A549 (cell line): ENCODE measurements at places on chromosomes 7 and 10. TPM values are rescaled to one million over a fixed set of nuclear protein-coding genes. Genes with fewer than 3 reads are reported as not detected.

DNA sequence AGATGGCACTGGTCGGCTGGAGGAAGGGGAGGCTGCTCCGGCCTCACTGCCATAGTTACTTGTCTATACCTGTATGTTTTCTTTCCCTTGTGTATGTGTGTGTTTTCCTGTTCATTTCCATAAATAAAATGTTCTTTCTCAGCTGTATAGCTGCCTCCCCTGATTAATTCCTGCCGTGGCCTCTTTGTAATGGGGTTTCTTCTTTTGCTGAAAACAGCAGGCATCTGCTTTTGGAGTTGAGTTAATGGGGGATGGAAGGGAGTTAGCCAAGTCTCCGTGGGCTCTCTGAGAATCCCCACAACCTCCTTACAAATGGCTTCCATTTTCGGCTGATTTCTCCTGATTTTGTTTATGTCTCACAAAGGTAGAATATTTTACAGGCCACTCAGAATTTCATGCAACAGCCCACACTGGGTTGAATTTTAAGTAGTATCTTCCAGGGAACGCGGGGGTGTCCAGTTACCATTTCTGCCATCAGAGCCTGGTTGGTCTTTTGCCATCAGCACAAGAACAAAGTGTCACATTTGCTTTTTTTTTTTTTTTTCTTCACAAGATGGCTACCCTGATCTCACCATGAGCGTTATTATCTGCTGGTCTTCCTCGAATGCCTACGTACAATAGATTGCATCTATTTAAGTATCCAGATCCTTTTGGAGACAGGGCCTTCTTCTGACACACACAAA lies 88.1 kb upstream of the NRP1 start:
- no peak for DNase-seq

DNA sequence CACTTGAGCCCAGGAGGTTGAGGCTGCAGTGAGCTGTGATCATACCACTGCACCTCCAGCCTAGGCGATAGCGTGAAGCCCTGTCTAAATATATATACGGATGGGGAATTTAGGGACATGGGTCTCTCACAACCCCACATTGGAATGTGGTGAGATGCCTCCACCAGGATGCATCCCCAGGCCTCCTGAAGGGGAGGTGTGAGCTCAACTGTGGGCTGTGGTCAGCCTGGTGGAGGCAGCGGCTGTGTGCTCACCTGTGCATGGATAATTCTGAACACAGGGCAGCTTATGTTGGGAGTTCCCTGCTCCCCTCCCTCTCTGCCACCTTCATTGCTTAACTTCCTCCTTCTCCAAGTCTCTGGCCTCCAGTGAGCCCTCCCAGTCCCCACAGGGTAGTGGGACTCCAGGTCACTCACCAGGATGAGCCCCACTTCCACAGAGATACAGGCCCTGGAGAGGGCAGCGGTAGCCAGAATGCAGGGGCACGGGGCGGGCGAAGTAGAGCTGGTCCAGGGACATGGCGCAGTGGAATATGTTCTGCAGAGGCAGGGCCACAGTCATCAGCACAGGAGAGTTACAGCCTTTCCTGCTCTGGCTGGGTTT lies 30.4 kb downstream of the PYROXD2 start:
- DNase-seq = no peak

DNA sequence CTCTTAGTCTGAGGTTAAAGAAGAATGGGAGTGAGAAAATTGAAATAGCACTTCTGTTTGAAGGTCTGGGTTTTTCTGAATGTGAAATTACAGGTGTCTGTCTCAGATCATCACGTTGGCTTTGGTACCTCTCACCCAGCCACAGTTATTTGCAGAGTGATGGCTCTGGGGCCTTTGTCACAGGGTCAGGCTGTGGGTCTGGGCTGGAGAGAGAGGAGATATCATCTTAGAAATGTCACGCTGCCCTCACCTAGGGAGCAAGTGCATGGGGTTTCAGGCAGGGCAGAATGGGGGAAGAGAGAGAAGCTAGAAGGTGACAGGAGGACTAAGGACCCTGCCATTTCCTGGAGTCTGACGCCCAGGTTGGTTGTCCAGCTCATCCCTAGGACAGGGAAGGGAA lies 127.2 kb downstream of the CFAP58 start:
- no peak for DNase-seq

GRCh38 chr10:69741252-69741651 lies 60.5 kb upstream of the COL13A1 start:
- no peak for DNase-seq

DNA sequence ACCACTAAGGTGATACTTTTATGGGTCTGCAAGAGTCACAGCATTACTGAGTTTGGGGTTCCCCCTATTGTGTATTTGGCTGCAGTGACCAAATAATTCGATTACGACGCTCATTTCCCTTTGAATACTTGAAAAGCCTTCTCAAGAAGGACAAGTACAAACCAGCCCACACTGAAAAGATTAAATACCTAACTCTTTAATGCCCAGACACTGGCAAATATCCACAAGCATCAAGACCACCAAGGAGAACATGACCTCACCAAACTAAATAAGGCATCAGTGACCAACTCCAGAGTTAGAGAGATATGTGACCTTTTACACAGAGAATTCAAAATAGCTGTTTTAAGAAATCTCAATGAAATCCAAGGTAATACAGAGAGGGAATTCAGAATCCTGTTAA lies 31.8 kb upstream of the SFTPD start:
- DNase-seq = no peak

DNA sequence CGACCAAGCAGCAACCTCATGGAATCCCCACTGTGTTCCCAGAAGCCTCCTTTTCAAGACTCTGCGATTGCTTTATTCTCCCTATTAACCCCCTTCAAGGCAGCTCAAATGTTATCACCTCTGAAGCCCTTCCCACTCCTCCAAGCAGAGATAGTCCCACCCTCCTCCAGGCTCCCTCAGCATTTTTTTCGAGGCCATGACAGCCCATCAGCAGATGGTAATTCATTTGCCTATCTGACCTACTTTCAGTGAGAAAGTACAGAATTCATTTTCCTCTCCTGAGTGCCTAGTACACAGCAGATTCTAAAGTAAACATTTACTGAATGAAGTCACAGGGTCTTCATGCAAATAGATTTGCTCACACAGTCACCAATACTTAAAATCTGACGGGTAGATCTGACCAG lies 47.8 kb downstream of the HERPUD2 start:
- no peak for DNase-seq

DNA sequence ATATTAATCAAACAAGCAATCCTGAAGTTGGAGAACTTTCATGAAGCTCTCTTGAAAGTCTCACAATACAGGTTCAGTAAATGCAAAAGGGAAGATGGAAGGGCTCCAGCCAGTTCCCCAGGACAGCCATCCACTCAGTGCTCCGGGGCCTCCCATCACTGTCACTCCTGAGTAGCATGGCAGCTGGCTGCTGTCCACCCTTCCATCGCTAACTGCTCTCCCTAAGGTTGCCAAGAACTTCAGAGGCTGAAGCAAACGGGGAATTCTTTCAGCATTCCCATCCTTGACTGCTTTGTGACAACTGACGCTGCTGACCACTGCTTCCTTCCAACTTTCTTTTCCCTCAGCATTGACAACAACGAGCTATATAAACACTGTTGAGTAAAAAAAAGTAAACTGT lies 69.1 kb downstream of the VPS41 start:
- no peak for DNase-seq

- no peak for DNase-seq
These were observed 115.7 kb upstream of the PPP2R2D start for GRCh38 chr10:131785121-131785460.

DNA sequence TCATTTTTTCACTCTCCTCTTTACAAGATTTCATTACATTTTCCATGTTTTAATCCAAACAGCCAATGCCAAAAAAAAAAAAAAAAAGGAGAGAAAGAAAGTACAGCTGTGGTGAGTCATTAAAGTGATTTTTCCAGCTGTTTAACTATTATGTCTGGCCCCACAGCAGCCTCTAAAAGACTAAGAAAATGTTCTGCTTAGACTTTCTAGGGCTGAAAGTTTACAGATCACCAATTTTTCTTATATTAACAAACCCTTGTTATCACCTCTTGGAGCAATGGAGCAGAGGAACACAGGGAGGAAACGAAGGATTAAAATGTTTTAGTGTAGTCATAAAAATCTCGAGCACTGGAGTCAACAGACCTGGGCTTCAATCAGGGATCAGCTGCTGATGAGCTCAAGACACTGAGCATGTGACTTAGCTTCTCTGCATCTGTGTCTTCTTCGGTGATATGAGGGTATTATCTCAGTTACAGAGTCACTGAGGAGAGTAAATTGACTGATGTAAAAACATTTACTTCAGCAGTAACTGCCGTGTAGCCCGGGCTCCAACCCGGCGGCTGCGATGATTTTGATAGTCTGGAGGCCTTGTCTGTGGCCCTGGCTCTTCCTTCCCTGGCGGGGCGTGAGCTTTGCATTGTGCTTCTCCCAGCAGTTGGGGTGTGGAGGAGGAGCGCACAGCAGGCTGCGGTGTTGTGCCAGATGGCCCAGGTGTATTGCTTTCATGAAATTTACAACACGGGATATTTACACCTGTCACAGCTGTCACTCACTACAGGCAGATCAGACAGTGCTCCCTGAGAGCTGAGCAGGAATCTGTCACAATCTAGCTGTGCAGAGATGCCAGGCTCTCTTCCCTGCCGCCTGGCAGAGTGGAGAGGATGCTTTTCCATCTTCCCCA lies 298.3 kb upstream of the FZD8 start:
- no peak for DNase-seq

DNA sequence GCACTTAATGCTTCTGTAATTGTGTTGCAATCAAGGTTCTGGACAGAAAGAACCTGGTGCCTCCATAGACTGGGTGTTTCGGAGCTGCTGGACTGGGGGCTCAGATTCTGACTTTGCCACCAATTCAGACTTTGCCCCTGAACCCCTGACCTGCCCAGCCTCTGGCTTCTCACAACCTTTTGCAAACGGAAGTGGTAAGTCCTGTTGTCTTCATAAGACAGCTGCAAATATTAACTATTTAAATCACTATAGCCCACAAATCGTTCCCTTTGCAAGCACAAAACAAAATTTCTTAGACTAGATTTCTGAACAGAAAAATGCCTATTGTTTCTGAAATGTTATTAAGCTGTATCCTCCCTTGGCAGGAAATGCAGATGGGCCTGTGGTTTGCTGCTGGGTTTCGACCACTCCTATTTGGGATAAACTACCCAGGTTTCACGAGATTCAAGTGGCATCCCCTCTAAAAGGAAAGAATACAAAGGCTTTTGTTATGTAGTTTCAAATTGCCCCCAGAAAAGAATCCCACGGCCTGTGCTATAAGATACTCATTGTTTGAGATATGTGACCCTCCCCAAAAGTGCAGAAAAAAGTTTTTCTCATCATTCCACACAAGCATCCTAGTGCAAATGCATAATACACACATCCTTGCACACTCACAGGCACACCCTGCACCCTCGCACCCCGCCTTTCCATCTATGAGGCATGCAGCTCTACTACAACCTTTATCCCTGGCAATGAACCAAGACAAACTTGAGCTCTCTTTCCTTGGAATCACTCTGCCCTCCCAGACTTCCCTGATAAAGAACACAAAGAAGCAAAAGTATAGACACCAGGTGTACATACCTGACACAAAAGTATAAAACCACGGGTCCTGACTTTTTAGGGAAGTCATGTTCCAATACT lies 209.1 kb downstream of the PRPF18 start:
- no peak for DNase-seq

DNA sequence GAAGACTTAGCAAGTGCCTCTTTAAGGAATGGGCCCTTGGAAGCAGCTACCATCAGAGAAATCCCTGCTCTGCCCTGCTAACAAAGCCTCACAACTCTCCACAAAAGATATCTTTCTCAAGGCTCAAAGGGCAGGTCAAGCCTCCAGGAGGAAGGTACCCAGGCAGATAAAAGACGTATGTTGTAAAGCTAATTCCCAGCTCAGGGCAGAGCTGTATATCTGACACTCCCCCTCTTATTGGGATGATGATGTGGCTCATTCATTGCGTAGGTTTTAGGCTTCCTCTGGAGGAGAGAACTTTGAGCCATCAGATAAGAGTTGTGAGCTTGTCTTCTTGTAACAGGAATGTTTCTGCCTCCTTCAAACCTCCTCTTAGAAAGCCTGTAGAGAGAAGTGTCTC lies 145.4 kb downstream of the CALN1 start:
- no peak for DNase-seq

- DNase-seq = no peak
These were observed 290.7 kb upstream of the KIAA1217 start for GRCh38 chr10:23918090-23918723.

GRCh38 chr10:43226851-43227845 lies 39.7 kb downstream of the RASGEF1A start:
- DNase-seq = no peak

GRCh38 chr7:13055732-13056368 lies 368.4 kb downstream of the ARL4A start:
- no peak for DNase-seq

DNA sequence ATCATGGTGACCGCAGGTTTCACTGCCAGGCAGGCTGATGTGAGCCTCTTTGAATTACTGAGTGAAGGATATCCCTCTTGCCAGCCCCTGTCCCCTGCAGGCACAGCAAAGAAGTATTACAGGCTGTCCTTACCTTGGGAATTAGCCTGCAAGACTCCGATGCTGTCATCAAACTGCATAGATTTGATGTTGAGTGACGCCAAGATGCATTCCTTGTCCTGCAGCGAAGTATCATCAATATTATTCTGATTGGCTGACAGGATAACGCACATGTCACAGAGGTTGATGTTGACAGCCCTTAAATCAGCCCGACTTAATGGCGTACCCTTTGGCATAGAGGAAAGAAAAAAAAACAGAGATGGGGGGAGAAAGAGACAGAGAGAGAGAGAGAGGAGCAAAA lies 693.0 kb downstream of the KCNMA1 start:
- no peak for DNase-seq

The CFAP58 gene
- 0.17 to 0.32 TPM (median 0.25 TPM) in 3 replicates for polyA plus RNA-seq

The SIRT1 gene
- 16.1 to 16.8 TPM (median 16.2 TPM) in 3 replicates for polyA plus RNA-seq

The FAM13C gene
- not detected in 3 replicates for polyA plus RNA-seq

The CYP3A4 gene
- polyA plus RNA-seq = 0.03 TPM in 1 of 3 replicates, not detected in the others

The NUTM2E gene
- polyA plus RNA-seq = 0.22 to 0.37 TPM (median 0.29 TPM) in 3 replicates

The CYP17A1 gene
- polyA plus RNA-seq = not detected in 3 replicates

The ATG9B gene
- polyA plus RNA-seq = 0.17 to 0.23 TPM (median 0.21 TPM) in 3 replicates

The CEP55 gene
- polyA plus RNA-seq = 51.2 to 57.9 TPM (median 52.4 TPM) in 3 replicates

The PVRIG gene
- polyA plus RNA-seq = not detected in 3 replicates

The GRK5 gene
- polyA plus RNA-seq = 7.7 to 7.9 TPM (median 7.8 TPM) in 3 replicates

The CALHM1 gene
- not detected in 3 replicates for polyA plus RNA-seq

The HOXA3 gene
- polyA plus RNA-seq = 5.8 to 11.4 TPM (median 8.7 TPM) in 3 replicates

The SH2D4B gene
- 0.03 to 0.12 TPM (median 0.03 TPM) in 3 replicates for polyA plus RNA-seq

The ENKUR gene
- 0.28 to 0.30 TPM (median 0.30 TPM) in 3 replicates for polyA plus RNA-seq

The ARID5B gene
- polyA plus RNA-seq = 0.75 to 0.91 TPM (median 0.84 TPM) in 3 replicates

The METTL27 gene
- polyA plus RNA-seq = 4.9 to 5.8 TPM (median 5.3 TPM) in 3 replicates
